ENCODE measurements at places on chromosomes 3 and 15.

DNA sequence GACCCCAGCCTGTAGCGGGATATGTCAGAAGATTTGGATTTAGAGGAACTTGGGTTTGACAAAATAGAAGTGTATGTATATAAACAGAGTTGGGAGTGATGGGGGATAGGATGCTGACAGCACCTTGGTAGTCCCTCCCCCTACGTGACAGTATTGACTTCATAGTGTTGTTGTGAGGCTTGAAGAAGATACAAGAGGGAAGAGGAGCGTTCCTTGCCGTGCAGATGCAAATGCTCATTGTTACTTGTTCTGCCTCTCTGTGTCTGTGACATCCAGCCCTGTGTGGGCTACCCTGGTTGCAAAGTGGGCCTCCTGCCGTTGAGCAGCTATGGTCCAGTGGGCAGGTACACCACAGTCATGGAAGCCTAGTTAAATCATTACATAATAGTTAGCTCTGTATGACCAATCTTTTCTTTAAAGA is 45.0 kb downstream of the SMAD3 start:
- DNase-seq, result no peak

GRCh38 chr3:14820156-14820555 is 1.4 kb downstream of the FGD5 start:
- no peak for DNase-seq

- no peak for DNase-seq
Measured at GRCh38 chr15:101540480-101541239, 51.2 kb upstream of the PCSK6 start.

GRCh38 chr15:100596792-100597191 is 5.2 kb downstream of the LINS1 start:
- peak; percentile 90 for DNase-seq

GRCh38 chr3:35067750-35068149 is 571.6 kb upstream of the ARPP21 start:
- DNase-seq, result no peak

Measured in stimulated activated CD4-positive, alpha-beta T cell treated with anti-CD3 and anti-CD28 coated beads, Interleukin-1b, Interleukin-23, amount 100 ng/mL, for 24 hours (primary cell).